Pancreas (tissue), 10 donors: ENCODE measurements at places on chromosomes 3 and 15. TPM values are rescaled to one million over a fixed set of nuclear protein-coding genes. Genes with fewer than 3 reads are reported as not detected.

GRCh38 chr15:83498801-83499200 lies 51.7 kb downstream of the SH3GL3 start:
- no peaks in the 10 kb centered on the region for H3K4me1 ChIP-seq
- H3K27ac ChIP-seq, result no peak overlapping the region
- no peak overlapping the region for H3K4me3 ChIP-seq
- H3K36me3 ChIP-seq, result no peaks in the 10 kb centered on the region
- H3K27me3 ChIP-seq, result no peaks in the 10 kb centered on the region

The ALDH1L1 gene
- 38.6 TPM for total RNA-seq

GRCh38 chr3:184726497-184726896 lies 14.6 kb upstream of the MAGEF1 start:
- H3K27me3 ChIP-seq, result no peaks in the 10 kb centered on the region
- H3K27ac ChIP-seq, result no peak overlapping the region
- H3K4me3 ChIP-seq, result no peak overlapping the region
- H3K4me1 ChIP-seq, result no peaks in the 10 kb centered on the region
- DNase-seq, result no peak

GRCh38 chr3:157220211-157220610 lies 60.3 kb upstream of the CCNL1 start:
- no peaks in the 10 kb centered on the region for H3K27me3 ChIP-seq
- H3K36me3 ChIP-seq, result no peaks in the 10 kb centered on the region
- H3K4me1 ChIP-seq, result no peaks in the 10 kb centered on the region

DNA sequence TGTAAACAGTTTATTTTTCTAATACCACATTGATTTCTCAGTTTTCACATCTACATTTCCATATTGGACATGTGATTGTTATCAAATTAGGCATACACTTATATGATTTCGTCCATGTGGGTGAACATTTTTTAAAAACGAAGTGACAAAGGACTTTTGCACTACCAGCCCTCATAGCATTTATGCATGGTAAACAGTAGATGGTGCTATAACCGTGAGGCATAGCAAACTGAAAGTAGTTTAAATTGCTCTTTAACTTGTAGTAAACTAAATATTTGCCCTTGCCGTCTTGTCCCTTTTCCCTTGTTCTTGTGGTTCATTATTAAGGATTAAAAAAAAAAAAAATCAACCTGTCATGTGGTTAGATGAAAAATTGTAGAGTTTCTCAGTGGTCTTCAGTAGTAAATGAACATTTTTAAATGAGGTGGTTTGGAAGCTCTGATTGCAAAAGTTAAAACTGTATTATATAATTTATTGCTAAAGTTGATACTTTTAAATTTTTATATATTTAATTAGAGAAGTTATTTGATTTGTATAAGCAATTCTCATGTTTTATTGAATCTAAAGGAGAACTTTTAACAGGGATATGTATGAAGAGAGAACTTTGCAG lies 24.0 kb downstream of the STX19 start:
- H3K36me3 ChIP-seq, result no peaks in the 10 kb centered on the region
- H3K4me1 ChIP-seq, result peaks cover 4% of the 10 kb centered on the region
- no peak overlapping the region for H3K4me3 ChIP-seq
- DNase-seq, result no peak
- no peaks in the 10 kb centered on the region for H3K27me3 ChIP-seq
- no peak overlapping the region for H3K27ac ChIP-seq

DNA sequence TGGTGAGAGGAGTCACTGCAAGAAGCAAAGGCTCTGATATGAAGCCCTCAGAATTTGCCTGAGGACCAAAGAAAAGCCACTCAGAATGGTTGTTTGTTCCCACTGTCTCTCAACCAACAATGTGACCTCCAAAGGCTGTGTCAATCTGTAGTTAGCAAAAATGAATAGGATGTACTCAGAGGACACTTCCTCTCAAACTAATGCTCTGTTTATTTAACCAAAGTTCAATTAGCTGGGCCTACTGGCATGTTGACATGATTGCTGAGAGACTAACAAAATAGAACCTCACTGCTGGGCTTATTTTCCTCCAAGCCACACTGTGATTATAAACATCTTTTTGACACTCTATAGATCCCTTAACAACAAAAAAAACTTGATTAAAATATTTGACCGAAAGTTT lies 522.5 kb downstream of the OCA2 start:
- H3K4me1 ChIP-seq, result peaks cover 1% of the 10 kb centered on the region
- H3K4me3 ChIP-seq, result no peak overlapping the region
- no peak for DNase-seq
- no peaks in the 10 kb centered on the region for H3K36me3 ChIP-seq
- no peaks in the 10 kb centered on the region for H3K27me3 ChIP-seq

- DNase-seq, result no peak
- no peaks in the 10 kb centered on the region for H3K36me3 ChIP-seq
- H3K4me1 ChIP-seq, result peaks cover 21% of the 10 kb centered on the region
- no peak overlapping the region for H3K27ac ChIP-seq
These were observed 421.3 kb downstream of the FOXP1 start for GRCh38 chr3:71162221-71162620.

The MAGI1 gene
- 28.0 TPM for total RNA-seq

DNA sequence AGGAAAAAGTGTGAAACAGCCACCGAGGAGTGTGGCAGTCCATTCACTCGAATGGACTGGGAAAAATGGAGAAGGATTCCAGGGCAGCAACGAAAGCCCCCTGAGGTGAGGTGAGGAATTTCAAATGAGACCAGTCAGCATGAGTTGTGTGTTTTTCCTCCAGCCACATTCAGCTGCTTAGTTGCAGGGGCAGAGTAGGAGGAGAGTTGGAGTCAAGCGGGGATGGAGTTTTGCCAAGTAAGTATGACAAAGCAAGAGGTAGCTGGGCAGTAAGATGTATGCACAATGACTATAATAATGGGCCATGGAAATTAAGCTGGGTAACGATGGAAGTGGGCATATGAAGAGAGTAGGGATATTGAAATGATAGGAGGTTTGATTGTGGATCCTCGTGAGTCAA lies 64.4 kb downstream of the CCDC54 start:
- H3K27me3 ChIP-seq, result no peaks in the 10 kb centered on the region
- H3K27ac ChIP-seq, result no peak overlapping the region
- no peak for DNase-seq
- H3K4me3 ChIP-seq, result no peak overlapping the region
- H3K36me3 ChIP-seq, result no peaks in the 10 kb centered on the region

GRCh38 chr3:15796771-15797641 lies 773 bp downstream of the ANKRD28 start:
- H3K4me3 ChIP-seq, result peak overlapping the region; percentile 19
- no peaks in the 10 kb centered on the region for H3K27me3 ChIP-seq
- peaks cover 24% of the 10 kb centered on the region for H3K4me1 ChIP-seq
- peak overlapping the region; percentile 3 for H3K27ac ChIP-seq

- H3K36me3 ChIP-seq, result no peaks in the 10 kb centered on the region
- H3K4me1 ChIP-seq, result no peaks in the 10 kb centered on the region
- DNase-seq, result no peak
- H3K27me3 ChIP-seq, result no peaks in the 10 kb centered on the region
These were observed 723.8 kb downstream of the MECOM start for GRCh38 chr3:168939651-168940238.

GRCh38 chr3:110070161-110070916 lies 733.0 kb upstream of the DPPA4 start:
- no peak overlapping the region for H3K27ac ChIP-seq
- H3K4me3 ChIP-seq, result no peak overlapping the region
- H3K27me3 ChIP-seq, result no peaks in the 10 kb centered on the region

The PATL2 gene
- total RNA-seq, result 0.24 TPM

- H3K4me1 ChIP-seq, result no peaks in the 10 kb centered on the region
- no peaks in the 10 kb centered on the region for H3K36me3 ChIP-seq
- no peak overlapping the region for H3K27ac ChIP-seq
- H3K4me3 ChIP-seq, result no peak overlapping the region
These were observed 6.1 kb downstream of the GRAMD1C start for GRCh38 chr3:113844622-113845222.

DNA sequence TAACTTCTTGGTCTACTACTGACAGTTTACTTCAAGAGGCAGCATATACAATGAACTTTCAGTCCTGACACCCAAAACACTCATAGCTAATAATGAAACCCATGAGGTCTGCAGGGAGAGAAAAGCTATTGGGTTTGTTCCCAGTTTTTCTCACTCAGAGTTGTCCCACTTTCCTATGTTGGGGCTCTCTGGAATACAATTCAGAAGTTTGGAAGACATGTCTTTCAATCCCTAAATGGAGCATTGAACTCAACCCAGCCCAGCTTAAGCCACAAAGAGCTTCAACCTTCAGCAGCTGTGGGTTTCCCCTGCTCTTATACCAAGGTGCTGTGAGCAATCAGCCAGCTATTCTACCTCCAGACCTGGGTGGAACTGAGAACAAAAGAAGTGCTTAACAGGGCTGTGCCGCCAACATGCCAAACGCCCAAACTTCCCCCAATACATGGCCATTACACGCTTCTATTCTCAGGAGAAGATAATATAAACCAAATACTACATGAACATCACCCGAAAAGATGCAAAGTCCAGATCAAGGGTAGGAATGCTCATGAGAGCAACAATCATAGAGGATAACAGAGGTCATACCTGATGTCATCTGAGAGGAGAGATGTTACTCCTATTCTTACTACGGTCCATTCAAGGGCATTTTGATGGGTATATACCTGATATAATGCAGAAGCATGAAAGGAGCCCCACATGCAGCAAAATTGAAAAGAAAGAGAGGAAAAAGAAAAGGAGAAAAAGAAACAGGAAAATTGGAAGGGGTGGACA lies 131.2 kb upstream of the TGFBR2 start:
- no peaks in the 10 kb centered on the region for H3K4me1 ChIP-seq
- no peak for DNase-seq
- no peak overlapping the region for H3K27ac ChIP-seq
- no peaks in the 10 kb centered on the region for H3K36me3 ChIP-seq
- no peaks in the 10 kb centered on the region for H3K27me3 ChIP-seq

DNA sequence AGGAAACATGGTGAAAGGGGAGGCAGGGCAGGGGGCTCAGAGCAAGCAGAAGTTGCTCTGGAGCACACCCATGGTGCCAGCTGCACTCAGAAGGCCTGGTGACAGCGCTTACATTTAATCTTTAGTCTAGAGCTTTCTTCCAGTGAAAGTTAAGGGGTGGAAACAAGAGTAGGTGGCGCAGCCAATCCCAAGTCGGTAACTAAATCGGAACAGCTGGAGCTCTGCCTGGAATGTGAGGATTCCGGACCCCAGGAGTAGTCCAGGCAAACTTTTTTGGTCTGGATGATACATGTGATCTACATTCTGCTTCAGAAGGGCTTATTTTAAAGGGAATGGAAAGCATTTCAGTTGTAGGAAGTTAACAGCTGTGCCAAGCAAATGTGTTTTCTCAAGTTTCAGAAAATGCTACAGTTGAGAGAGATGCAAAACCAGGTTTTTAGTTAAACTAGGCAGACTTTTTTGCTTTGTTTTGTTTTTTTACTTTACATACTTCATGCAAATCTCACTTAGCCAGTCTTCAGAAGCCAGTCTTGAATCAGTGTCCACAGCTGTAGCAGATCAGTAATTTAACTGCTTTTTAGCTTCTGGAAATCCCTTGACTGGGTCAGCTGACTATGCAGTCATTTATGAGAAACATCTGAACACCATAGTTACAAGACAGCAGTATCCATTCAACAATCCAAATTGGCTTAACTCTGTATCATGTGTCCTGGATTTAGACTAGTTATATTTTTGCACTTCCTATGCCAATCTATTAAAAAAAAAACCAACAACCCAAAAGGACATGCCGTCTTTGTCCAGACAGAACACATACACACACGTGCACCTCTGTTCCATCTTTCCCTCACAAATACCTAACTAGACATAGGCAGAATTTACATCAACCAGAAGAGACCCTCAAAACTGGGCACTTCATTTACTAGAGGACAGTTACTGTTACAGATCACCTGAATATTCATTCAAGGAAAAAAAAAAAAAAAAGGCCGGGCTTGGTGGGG lies 33.2 kb downstream of the ZNF106 start:
- peak overlapping the region; percentile 78 for H3K27ac ChIP-seq
- no peaks in the 10 kb centered on the region for H3K36me3 ChIP-seq
- peaks cover 12% of the 10 kb centered on the region for H3K4me1 ChIP-seq
- no peak overlapping the region for H3K4me3 ChIP-seq
- no peaks in the 10 kb centered on the region for H3K27me3 ChIP-seq

DNA sequence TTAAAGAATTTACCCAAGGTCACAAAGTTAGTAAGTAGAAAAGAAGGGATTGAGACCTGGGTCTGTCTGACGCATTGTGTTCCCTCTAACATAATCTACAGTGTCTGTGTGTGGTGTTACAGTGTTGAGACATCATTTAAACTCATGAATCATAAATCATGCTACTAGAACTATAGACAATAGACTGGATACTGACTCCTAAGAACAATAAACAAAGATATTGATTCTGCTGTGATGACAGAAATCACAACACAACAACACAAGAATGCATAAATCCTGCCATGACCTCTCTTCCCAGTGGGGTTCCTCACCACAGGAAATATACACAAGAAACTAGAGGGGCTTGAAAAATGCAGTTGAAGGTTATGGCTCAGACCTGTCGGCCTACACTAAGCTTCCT lies 44.3 kb downstream of the TRIM69 start:
- no peaks in the 10 kb centered on the region for H3K4me1 ChIP-seq
- no peak overlapping the region for H3K27ac ChIP-seq
- DNase-seq, result no peak
- H3K27me3 ChIP-seq, result no peaks in the 10 kb centered on the region
- no peaks in the 10 kb centered on the region for H3K36me3 ChIP-seq
- no peak overlapping the region for H3K4me3 ChIP-seq

DNA sequence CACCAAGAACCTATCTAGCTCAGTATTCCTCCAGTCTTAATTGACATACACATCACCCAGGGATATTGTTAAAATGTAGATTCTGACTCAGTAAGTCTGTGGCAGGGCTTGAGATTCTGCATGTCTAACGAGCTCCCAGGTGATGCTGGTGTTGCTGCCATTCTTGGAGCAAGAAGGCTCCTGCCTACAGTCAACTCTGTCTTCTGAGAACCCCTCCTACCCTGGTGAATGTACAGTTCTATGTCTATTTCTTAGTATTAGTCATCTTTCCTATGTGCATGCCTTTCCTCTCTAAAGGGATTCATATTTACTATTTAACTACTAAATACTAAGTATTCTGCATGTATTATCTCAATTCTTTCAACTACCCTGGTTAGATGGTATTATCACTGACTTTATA lies 268.7 kb downstream of the EDEM1 start:
- no peak overlapping the region for H3K4me3 ChIP-seq
- no peak for DNase-seq
- no peaks in the 10 kb centered on the region for H3K36me3 ChIP-seq
- no peak overlapping the region for H3K27ac ChIP-seq
- H3K27me3 ChIP-seq, result no peaks in the 10 kb centered on the region
- no peaks in the 10 kb centered on the region for H3K4me1 ChIP-seq

The GP9 gene
- total RNA-seq, result not detected

DNA sequence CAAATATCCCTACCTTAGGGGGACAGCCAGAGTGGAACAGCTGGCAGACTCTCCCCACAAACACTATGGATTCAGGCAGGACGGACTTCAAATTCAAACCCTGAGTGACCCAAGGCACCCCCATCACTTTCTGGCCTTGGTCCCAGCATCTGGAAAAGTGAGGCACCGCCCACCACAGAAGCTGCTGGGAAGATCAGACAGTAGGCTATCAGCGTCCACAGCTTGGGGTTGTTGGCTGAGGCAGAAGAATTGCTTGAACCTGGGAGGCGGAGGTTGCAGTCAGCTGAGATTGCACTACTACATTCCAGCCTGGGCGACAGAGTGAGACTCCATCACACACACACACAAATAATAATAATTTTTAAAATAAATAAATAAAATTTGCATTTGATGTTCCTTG lies 8.5 kb downstream of the PFKFB4 start:
- no peak for DNase-seq
- no peak overlapping the region for H3K4me3 ChIP-seq
- no peaks in the 10 kb centered on the region for H3K36me3 ChIP-seq
- H3K27ac ChIP-seq, result no peak overlapping the region
- H3K4me1 ChIP-seq, result peaks cover 28% of the 10 kb centered on the region
- H3K27me3 ChIP-seq, result no peaks in the 10 kb centered on the region
